ENCODE measurements at places on chromosomes 2 and 18.

- DNase-seq, result no peak
These were observed 18.0 kb upstream of the YWHAQ start for GRCh38 chr2:9648821-9649220.

- no peak for DNase-seq
These were observed 4.5 kb downstream of the RTN4 start for GRCh38 chr2:55045780-55046179.

DNA sequence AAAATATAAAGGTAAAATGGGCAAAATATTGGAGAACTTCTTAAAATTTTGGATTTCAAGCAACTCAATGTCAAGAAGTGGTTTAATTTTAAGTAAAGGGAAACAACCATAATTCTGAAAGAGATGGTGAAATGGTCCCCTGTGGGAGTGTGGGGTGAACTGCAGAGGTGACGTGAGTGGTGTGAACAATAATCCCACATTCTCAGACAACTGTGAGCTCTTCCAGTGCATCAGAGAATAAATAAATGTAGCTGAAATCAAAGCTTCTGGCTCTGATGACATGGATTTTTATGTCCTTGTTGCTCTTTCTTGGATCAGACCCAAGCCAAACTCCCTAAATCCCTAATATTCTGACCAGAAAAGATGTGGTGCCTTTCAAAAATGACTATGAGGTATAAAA is 672.7 kb downstream of the ZEB2 start:
- DNase-seq, result no peak

DNA sequence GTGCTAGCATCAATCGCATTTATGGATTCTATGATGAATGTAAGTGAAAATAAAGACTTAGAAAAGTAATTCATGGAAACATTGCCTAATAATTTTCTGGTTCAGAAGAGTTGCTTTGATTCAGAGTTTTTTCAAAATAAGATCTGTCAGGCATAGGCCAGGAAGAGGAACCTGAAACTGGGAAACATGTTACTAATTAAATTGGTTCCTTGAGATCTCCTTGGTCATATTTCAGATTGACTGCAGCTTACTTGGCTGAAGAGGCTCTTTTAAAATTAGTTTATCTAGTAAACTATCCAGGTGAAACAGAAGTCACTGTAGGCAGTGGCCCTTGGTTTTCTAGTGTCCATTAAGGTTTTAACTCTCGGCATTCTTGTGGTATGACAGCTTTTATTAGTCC is 27.4 kb downstream of the PPP1CB start:
- no peak for DNase-seq

GRCh38 chr2:6909431-6910385 is 7.5 kb upstream of the RNF144A start:
- DNase-seq, result no peak

DNA sequence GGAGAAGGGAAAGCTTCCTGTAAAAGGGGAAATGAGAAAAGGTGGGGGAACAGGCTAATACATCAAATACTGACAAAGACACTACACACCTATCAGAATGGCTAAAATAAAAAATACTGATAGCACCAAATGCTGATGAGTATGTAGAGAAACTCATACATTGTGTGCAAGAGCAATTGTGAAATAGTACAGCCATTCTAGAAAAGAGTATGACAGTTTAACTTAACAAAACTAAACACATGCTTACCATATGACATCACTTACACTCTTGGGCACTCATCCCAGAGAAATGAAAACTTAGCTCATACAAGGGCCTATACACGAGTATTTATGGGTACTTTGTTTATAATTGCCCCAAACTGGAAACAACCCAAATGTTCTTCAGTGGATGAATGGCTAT is 53.4 kb downstream of the ZNF638 start:
- DNase-seq, result no peak

DNA sequence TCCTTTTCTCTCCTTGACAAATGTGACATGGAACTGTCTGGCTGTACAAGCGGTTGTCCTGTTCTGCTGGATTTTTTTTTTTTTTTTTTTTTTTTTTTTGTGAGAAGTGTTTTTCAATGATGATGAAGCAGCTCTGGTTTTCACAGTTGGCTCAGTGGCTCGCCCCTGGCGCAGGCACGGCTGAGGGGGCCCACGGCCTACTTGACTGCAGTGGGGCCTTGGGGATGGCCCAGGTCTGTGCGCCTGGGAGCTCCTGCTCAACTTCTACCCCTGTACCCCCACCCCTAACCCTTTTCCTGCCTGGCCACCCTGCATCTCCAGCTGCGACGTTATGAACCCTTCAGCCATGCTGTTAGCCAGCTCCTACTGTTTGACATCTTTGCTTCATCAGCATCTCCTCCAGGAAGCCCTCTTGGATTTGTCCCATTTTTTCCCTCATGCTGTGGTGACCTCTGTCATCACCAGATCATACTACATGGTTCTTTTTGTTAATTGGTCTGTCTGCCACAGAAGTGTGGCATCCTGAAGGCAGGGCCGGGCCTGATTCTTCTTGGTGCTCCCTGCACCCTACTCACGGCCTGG is 167.9 kb downstream of the INHBB start:
- no peak for DNase-seq

DNA sequence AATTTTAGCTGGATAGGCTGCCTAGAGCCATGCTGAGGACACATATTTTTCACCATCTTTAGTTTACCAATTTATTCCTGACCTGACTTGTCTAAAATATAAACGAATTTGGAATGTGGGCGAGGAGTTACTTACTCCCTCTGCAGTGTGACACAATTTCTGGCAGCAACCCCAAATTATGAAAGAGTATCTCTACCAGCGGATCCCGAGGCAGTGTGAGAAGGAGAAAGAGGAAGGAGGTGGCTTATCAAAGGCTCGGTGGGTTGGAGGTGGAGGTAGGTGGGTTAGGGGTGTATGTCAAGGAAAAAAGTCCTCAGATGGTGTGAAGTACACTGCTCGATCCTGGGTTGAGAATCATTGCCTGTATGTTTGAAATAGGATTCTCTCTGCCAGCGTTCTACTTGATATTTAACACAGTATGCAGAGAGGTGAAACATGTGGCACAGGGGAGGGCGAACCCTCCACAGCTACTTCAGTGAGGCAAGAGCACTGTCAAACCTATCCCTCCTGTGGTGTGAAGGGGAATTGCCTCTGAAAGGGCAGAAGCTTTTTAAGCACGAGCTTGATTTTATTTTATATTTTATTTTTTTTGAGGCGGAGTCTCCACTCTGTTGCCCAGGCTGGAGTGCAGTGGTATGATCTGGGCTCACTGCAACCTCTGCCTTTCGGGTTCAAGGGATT is 76.0 kb downstream of the RFTN2 start:
- DNase-seq, result peak; percentile 9

GRCh38 chr2:84640411-84640810 is 124.1 kb downstream of the DNAH6 start:
- no peak for DNase-seq

DNA sequence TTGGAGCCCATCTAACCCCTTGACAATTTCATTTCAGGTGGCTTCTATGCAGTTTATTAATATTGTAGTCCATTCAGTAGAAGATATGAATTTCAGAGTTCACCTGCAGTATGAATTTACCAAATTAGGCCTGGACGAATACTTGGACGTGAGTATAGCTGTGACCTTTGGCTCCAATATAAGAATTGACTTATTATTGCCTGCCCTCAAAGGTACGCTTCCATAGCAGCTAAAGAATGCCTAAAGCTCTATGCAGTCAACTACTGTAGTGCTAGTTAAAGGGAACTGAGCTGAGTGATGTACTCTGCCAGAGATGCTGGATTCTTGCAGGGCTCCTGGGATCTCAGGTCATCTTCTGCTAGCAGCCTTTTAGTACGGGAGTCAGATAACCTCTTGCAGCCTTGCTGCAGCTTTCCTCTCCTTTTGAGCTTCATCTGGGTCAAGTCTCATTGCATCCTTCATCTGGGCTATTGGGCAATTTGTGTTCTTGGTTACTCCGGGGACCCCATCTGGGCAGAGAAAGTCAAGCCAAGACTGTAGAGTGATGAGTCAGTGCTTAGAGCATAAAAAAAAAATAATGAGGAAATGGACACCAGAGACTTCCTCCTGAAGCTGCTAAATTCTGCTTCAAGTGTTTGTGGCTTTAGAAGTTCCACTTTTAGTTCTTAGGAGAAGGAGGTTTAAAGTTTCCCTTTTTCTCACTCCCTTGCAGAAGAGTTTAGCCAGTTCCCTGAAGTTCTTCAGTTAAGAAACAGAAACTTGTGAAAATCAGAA is 105.6 kb downstream of the PRPF40A start:
- no peak for DNase-seq

DNA sequence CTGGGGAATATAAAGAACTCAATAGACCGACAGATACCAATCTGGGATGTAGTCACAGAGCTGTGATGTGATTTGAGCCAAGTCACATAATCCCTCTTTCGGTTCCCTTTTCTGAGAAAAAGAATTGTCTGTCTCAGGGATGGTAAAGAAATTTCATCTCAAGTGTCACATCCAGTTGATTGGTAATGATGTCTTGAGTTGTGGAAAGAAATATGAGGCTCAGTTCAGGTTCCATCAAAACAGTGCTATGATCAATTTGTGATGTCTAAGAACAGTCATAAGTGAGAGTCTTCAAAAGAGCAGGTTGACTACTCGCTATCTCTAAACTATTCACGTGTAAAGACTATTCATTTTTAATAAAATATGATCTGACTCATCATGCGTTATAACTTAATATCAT is 223.3 kb downstream of the METTL4 start:
- no peak for DNase-seq

- no peak for DNase-seq
These were observed 137.7 kb upstream of the HAAO start for GRCh38 chr2:42930025-42930581.

DNA sequence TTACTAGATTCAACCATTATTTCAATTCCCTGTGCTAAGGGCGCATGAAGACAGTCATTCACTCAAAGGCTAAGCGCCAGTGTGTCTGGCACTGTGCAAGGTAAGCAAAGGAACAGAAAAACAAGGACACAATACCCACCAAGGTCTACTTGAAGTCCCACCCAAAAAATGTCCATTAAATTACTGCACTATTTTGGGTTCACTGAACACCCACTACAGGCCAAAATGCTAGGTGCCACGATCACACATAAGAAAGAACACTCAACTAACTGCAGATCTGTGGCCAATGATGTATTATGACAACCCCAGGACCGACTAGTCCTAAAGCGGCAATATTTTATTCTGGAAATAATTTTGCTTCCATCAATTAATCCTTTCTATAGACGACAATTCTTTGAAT is 1.8 kb downstream of the TMEM131 start:
- no peak for DNase-seq

GRCh38 chr2:74576211-74576862 is 21.8 kb downstream of the DOK1 start:
- DNase-seq, result no peak

- DNase-seq, result no peak
These were observed 84.7 kb downstream of the GLI2 start for GRCh38 chr2:120820263-120820952.

DNA sequence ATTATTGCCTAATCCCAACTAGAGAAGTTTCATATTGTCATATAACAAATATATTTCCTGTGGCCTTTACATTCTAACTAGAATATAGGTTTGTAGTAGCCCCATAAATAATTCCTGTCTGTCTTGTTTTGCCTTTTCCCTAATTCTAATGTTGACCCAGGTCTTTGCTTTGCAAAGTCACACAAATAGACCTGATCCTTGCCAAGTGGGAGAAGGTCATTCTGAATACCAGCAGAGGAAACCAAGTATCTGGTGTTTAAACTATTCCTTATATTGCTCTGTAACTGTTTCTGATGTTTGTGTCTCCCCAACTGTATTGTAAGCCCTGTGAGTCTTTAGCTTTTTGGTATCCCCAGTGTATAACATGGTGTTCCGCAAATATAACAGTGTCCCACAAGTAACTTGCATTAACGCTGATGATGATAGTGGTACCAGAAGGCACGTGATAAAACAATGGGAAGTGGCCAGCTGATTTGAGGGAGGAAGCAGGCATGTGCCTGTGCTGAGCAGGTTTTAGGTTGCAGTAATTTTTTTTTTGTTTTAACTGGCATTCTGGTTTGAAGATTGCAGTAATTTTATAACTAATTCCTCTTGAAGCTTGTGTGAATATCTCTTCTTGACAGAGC is 11.1 kb downstream of the HADHB start:
- no peak for DNase-seq

- DNase-seq, result no peak
These were observed 77.4 kb downstream of the DYSF start for GRCh38 chr2:71530641-71531332.

DNA sequence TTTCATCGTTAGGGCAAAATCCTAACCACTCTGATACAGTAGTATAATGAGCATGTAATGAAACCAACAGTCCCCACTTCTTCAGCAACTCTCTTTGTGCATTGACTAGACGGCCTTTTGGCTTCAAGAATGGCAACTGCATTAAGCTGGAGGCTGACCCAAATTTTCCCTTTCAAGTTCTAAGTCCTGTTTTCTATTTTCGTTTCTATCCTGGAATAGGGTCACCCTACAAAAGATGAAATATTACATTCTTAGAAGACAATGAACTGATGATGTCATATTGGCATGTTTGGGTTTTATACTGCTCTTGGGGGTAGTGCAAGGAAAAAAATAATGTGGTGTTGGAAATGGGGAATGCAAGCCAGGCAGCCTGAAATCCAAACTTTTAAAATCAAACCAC is 254.4 kb downstream of the ETAA1 start:
- no peak for DNase-seq

DNA sequence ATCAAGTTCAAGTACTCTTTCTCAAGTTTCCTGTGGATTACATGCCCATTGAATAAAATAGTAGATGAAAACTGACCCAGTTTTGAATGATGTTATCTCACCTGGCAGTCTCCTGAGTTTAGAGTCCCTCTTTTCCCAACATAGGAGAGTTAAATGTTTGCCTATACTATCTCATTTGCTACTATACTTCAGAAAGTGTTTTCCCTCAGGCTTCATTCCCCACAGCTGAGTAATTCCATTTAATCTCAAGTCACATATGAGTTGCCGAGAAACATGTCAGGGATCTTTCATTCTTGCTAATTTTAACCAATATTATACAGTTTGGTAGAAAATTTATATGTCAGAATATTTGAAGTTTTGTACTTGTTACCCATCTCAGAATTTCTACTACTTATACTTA is 150.4 kb upstream of the CDH19 start:
- DNase-seq, result no peak

DNA sequence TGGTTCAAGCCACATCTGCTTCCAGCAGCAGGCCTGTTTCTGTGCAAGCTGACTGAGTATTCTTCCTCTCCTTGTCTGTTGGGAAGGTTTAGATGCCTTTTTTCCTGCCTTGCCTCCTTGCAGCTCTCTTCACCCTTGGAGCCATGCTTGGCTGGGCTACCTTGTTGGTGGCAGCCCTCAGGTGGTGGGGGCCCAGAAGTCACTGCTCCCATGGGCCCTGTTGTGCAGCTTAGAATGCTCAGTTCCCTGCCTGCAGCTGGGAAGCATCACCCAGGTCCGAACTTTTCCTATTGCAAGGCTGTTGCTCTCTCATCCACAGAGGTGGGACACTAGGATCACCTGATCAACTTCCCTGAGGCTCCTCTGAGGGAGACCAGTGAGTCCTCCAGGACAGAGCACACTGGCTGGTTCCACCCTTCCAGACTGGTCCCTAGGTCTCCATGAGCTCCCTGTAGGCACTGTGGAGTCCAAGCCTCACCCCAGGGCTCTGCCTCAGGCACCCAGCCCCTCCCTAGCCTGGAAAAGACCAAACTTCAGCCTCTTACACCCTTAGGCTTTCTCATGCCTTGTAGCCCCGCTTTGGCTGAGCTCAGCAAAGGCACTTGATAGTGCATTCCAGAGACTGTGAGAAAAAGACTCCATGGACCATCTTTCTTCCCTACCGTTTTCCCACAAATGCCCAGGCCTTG is 219.3 kb upstream of the SH3BP4 start:
- no peak for DNase-seq

Measured in stimulated activated CD4-positive, alpha-beta T cell treated with anti-CD3 and anti-CD28 coated beads, TNF-alpha, amount 100 ng/mL, for 48 hours (primary cell).